ENCODE measurements at places on chromosomes 16 and 17.

DNA sequence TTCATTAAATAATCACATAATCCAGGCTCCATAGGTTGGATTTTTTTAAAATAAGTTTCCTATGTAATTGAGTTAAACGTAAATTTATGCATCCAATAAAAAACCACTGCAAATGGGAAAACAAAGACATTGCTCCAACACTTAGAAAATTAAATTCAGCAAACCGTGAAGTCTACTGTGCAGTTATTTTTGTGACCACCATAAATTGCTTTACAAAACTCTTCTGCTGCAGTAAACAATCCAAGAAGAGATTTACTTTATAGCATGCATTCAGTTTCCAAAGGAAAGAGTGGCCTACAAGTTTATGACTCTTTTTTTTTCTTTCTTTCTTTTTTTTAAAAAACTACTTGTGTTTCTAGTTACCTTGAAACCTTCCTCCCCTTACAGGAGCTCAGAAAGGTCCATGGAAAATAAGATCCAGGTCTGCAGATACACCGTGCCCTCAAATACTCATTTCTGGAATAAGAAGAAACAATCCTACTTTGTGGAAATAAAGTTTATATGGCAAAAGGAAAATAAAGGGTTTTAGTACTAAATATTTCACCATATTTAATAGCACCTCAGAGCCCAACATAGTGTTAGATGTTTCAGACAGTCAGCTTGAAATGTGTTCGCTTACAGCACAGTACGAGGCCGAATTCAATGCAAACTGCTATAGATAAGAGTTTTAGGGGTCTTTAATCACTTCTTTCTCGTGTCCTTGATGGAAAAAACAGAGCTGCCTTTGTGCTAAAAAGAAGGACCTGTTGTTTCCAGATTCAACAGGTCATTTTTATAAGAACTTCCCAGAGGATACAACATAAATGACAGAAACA lies 3.2 kb downstream of the HS3ST3A1 start:
- H3K4me3 ChIP-seq: no peak overlapping the region
- peaks cover 13% of the 10 kb centered on the region for H3K4me1 ChIP-seq
- no peak overlapping the region for H3K27ac ChIP-seq
- H3K36me3 ChIP-seq: no peaks in the 10 kb centered on the region
- H3K27me3 ChIP-seq: peaks cover 45% of the 10 kb centered on the region

GRCh38 chr17:33292981-33293867 lies at the start of gene ASIC2:
TSS of gene ASIC2 (minus strand) at chr17:33293295.
- H3K4me3 ChIP-seq: peak within 1 kb of the TSS; percentile 27
- no peak for ATAC-seq
- peaks cover 7% of the 10 kb centered on the region for H3K4me1 ChIP-seq
- no peaks in the 10 kb centered on the region for H3K36me3 ChIP-seq
- H3K27me3 ChIP-seq: peaks cover 45% of the 10 kb centered on the region
- H3K27ac ChIP-seq: no peak within 1 kb of the TSS

- peak overlapping the region; percentile 82 for H3K4me3 ChIP-seq
- H3K4me1 ChIP-seq: peaks cover 7% of the 10 kb centered on the region
- no peaks in the 10 kb centered on the region for H3K27me3 ChIP-seq
- H3K36me3 ChIP-seq: no peaks in the 10 kb centered on the region
These were observed 503 bp upstream of the PLCD3 start for GRCh38 chr17:45132572-45133463.

DNA sequence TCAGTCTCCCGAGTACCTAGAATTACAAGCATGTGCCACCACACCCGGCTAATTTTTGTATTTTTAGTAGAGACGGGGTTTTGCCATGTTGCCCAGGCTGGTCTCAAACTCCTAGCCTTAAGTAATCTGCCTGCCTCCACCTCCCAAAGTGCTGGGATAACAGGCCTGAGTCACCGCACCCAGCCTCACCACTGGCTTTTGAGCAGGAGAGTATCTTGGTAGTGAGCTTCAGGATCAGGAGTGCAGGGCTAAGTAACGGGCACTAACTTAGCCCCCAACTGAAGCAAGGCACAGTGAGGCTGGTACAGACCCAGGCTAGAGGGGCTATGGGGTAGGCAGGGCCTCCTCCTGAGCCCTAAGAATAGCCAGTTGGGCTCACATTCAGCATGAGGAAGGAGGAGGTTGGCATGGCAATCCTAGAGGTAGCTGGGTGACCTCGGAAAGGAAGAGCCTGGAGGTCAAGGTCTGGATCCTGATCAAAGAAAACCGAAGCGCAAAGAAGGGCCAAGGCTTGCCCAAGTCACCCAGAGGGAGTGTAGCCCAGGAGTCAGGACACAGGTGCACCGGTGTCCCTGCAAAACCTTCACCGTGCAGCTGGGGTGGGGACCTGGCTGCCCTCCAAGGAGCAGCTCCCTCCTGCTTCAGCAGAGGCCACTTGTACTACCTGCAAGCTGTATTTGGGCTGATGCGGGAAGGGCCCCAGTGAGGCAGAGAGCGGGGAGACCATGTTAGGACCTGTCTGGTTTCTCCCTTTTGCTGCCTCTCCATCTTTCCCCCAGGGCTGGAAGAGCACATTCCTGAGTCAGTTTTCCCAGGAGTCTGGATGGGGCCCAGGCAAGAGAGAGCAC lies 1.3 kb upstream of the ADGRG5 start:
- peaks cover 47% of the 10 kb centered on the region for H3K4me1 ChIP-seq
- H3K4me3 ChIP-seq: peak overlapping the region; percentile 86
- H3K27ac ChIP-seq: peak overlapping the region; percentile 98
- peaks cover 48% of the 10 kb centered on the region for H3K36me3 ChIP-seq
- no peak for ATAC-seq

GRCh38 chr17:11855306-11855705 lies 142.0 kb downstream of the ZNF18 start:
- H3K36me3 ChIP-seq: no peaks in the 10 kb centered on the region
- H3K27ac ChIP-seq: no peak overlapping the region
- H3K27me3 ChIP-seq: peaks cover 8% of the 10 kb centered on the region
- no peak for ATAC-seq
- H3K4me1 ChIP-seq: no peaks in the 10 kb centered on the region

GRCh38 chr16:66422366-66422765 lies 4.7 kb upstream of the BEAN1 start:
- no peak for ATAC-seq
- H3K27ac ChIP-seq: no peak overlapping the region
- peaks cover 36% of the 10 kb centered on the region for H3K27me3 ChIP-seq

DNA sequence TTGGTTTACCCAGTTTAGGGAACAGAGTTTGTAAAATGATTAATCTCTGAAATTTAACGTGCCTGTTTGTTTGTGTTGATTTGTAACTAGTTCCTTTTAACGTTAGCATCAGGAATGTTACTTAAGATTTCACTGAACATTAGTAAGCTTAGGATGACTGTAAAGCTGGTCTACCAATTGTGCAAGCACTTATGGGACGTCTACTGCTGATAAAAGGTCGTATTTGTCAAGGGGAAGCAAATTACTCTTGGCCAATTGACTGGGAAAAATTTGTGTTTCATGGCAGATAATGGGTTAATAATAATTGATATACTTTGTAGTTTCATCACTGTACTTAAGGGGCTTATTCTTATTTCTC lies 11.8 kb downstream of the METTL9 start:
- no peaks in the 10 kb centered on the region for H3K27me3 ChIP-seq
- peak overlapping the region; percentile 44 for H3K27ac ChIP-seq
- peaks cover 34% of the 10 kb centered on the region for H3K4me1 ChIP-seq
- H3K36me3 ChIP-seq: peaks cover 37% of the 10 kb centered on the region

DNA sequence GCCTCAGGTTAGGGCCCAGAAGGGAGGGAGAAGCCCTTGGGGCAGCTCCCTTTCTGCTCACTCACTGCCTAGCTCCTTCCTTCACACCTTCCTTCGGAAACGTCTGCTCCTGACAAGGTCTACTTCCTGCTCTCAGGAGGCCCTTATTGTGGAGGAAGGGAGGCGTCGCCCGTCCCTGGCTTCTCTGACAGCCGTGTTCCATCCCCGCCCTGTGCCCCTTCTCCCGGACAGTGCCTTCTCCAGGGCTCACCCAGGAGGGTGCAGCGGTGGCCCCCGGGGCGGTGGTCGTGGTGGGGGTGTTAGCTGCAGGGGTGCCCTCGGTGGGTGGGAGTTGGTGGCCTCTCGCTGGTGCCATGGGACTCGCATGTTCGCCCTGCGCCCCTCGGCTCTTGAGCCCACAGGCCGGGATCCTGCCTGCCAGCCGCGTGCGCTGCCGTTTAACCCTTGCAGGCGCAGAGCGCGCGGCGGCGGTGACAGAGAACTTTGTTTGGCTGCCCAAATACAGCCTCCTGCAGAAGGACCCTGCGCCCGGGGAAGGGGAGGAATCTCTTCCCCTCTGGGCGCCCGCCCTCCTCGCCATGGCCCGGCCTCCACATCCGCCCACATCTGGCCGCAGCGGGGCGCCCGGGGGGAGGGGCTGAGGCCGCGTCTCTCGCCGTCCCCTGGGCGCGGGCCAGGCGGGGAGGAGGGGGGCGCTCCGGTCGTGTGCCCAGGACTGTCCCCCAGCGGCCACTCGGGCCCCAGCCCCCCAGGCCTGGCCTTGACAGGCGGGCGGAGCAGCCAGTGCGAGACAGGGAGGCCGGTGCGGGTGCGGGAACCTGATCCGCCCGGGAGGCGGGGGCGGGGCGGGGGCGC lies 231.9 kb downstream of the SEC14L1 start:
- ATAC-seq: peak; percentile 37
- peak overlapping the region; percentile 82 for H3K27ac ChIP-seq
- peaks cover 35% of the 10 kb centered on the region for H3K4me1 ChIP-seq
- H3K27me3 ChIP-seq: no peaks in the 10 kb centered on the region
- H3K4me3 ChIP-seq: peak overlapping the region; percentile 82
- H3K36me3 ChIP-seq: peaks cover 38% of the 10 kb centered on the region

DNA sequence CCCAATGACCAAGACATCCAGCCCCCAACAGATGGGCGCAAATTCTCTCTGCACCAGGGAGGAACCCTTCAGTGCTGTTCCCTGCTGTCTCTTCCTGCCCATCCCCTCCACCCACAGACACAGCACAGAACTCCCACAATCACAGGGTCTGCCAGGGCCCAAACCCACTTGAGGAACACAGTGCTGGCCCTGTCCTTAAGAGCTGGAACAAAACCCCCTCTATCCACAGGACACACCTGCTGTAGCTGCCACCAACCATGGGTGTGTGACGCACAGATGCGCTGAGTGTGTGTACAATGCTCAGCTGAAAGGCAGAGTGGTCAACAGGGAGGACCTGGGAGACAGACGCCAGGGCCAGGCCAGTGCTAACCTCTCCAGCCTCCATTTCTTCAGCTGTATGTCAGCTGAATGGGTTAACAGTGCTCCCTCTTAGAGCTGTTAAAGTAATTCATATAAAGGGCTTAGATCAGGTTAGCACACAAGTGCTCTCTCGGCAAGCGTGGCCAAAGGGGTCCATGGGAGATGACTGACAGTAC lies 62.1 kb downstream of the AMFR start:
- ATAC-seq: no peak
- H3K27me3 ChIP-seq: no peaks in the 10 kb centered on the region
- no peaks in the 10 kb centered on the region for H3K4me1 ChIP-seq
- no peak overlapping the region for H3K27ac ChIP-seq
- peaks cover 65% of the 10 kb centered on the region for H3K36me3 ChIP-seq
- no peak overlapping the region for H3K4me3 ChIP-seq

DNA sequence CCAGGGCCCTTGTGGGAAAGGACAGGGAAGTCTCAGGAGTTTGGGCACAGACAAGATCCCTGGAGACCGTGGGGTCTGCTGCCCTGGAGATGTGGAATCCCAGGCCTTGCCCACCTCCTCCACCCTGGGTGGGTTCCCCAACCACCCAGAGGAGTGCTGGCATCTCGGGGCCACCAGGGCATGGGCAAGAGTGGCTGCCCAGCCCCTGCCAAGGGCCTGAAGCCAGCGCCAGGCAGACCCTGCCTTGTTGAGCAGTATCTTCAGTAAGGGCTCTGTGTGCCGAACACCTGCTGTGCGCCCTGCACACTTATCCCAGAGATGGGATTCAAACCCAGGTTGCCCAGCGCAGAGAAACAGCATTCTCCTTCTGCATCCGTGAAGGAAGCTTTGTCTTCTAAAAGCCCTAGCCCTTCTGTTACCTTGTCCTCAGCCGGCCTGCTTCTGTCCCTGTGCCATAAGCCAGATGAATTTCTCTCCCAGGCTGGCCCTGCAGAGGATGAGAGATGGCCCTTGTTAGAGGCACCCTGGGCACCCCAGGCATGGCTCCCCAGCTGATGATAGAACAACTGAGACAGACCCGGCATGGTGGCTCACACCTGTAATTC lies 32.4 kb downstream of the TMEM235 start:
- ATAC-seq: no peak
- H3K27ac ChIP-seq: peak overlapping the region; percentile 62
- peaks cover 11% of the 10 kb centered on the region for H3K4me1 ChIP-seq
- H3K4me3 ChIP-seq: no peak overlapping the region

GRCh38 chr17:55606488-55606815 lies 95.2 kb upstream of the SMIM36 start:
- no peak overlapping the region for H3K27ac ChIP-seq
- no peak overlapping the region for H3K4me3 ChIP-seq
- no peak for ATAC-seq
- peaks cover 27% of the 10 kb centered on the region for H3K27me3 ChIP-seq
- no peaks in the 10 kb centered on the region for H3K36me3 ChIP-seq

DNA sequence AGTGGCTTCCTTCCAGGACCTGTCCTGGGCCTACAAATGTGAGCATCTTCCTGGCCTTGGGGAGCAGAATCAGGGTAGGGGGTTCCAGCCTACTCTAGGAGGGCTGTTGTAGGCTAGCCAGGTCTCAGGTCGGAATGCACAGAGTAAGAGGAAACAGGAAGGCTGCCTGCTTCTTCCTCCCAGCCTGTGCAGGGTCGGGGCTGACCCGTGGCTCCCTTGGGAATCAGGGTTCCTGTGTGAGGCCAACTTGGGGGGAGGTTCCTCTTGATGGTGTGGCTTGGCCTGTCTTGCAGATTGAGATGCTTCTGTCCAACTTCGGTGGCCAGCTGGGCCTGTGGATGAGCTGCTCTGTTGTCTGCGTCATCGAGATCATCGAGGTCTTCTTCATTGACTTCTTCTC lies 32.3 kb downstream of the SCNN1G start:
- no peaks in the 10 kb centered on the region for H3K4me1 ChIP-seq
- ATAC-seq: no peak
- peaks cover 22% of the 10 kb centered on the region for H3K27me3 ChIP-seq
- no peak overlapping the region for H3K4me3 ChIP-seq

GRCh38 chr17:34637548-34638525 lies 58.5 kb downstream of the TMEM132E start:
- H3K27ac ChIP-seq: no peak overlapping the region
- no peaks in the 10 kb centered on the region for H3K4me1 ChIP-seq
- peaks cover 30% of the 10 kb centered on the region for H3K27me3 ChIP-seq
- peak overlapping the region; percentile 65 for H3K4me3 ChIP-seq
- H3K36me3 ChIP-seq: no peaks in the 10 kb centered on the region

GRCh38 chr17:29574732-29575510 lies 6.4 kb downstream of the TP53I13 start:
- peaks cover 51% of the 10 kb centered on the region for H3K36me3 ChIP-seq
- H3K4me3 ChIP-seq: no peak overlapping the region
- peak overlapping the region; percentile 12 for H3K27ac ChIP-seq
- no peaks in the 10 kb centered on the region for H3K27me3 ChIP-seq
- H3K4me1 ChIP-seq: peaks cover 11% of the 10 kb centered on the region

Measured in activated T-helper 17 cell treated with anti-CD3 and anti-CD28 coated beads, Interleukin-2, amount 50 U/mL, for 72 hours (primary cell).